ENCODE measurements at places on chromosomes 11 and 22.
A peak's percentile ranks its signal among the peaks of the same experiment; 100 is the strongest.

DNA sequence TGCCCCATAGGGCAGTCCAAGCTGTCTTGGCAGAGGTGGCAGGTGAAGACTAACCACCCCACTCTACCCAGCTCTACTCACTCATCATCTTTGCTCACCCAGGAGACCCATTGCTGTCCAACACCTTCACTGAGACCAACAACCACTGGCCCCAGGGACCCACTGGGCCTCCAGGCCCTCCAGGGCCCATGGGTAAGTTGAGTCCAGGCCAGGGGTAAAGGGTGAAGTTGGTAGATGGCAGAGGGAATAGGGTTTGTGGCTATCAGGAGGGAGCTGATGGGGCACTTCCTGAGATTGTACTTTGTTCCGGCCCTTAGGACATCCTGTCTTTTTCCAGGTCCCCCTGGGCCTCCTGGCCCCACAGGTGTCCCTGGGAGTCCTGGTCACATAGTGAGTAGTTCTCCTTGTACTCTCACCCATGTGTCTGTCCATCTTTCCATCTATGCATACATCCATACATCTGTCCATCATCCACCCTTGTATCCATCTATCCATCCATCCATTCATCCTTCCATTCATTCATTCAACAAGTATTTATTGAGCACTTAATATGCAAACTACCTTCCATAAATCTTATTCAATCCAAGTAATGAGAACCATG lies 27.7 kb downstream of the EMID1 start:
- DNase-seq = no peak

GRCh38 chr22:26941896-26942636 lies 284.7 kb downstream of the MIAT start:
- peak; percentile 4 for DNase-seq

DNA sequence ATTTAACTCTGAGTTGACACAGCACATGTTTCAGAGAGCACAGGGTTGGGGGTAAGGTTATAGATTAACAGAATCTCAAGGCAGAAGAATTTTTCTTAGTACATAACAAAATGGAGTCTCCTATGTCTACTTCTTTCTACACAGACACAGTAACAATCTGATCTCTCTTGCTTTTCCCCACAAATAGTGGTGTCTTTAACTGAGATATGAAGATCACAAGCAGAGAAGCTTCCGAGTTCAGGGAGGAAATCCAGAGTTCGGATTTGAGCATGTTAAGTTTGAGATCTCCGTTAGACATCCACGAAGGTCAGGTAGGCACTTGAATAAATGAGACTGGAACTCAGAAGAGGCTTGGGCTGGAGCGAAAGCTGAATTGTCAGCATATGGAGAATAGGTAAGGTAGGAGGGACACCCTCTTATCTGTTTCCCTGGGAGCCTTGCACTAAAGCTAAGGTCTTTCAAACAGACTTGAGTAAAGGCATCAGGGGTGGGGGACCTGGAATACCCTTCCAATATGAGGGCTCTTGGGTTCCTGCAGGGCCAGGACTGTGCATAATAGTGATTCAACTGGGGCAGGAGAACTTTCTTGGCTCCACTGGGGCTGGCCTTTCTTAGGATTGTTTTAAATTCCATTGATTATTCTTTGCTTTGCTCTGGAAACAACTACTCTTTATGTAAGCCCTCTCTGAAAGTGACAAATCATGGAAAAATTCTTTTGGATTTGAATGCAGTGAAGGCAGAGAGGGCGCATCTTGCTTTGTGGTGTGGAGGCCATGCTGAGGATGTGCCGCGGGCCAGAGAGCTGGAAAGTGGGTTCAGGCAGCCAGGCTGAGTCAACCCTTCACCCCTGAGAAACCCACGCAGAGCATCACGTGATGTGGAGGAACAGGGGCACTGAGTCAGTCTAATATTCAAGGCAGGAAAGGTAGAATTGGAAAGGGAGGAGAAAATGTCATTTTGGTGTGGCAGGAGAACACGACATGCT lies 62.7 kb upstream of the AMPD3 start:
- peak; percentile 77 for DNase-seq

GRCh38 chr11:45260071-45260470 lies 26.1 kb downstream of the SYT13 start:
- DNase-seq = no peak
